A375 (cell line): ENCODE measurements at places on chromosomes 1 and 21. TPM values are rescaled to one million over a fixed set of nuclear protein-coding genes. Genes with fewer than 3 reads are reported as not detected.

Gene MIXL1
- total RNA-seq: not detected in 2 replicates

Gene RAB7B
- 4.6 and 4.7 TPM in 2 replicates for total RNA-seq

Gene KCNJ6
- 0.03 and 0.04 TPM in 2 replicates for total RNA-seq

Gene BECN2
- total RNA-seq: not detected in 2 replicates
